Stimulated activated CD4-positive, alpha-beta T cell treated with anti-CD3 and anti-CD28 coated beads, Interleukin-4, amount 100 ng/mL, for 1 hour (primary cell): ENCODE measurements at places on chromosomes 4 and X.

- DNase-seq = no peak
Observed at GRCh38 chr4:5828005-5828391, 64.9 kb downstream of the CRMP1 start.

- DNase-seq = no peak
Observed at GRCh38 chr4:76203541-76203940, 10.1 kb downstream of the SCARB2 start.

GRCh38 chr4:81084029-81084428 is 53.5 kb downstream of the BMP3 start:
- no peak for DNase-seq

DNA sequence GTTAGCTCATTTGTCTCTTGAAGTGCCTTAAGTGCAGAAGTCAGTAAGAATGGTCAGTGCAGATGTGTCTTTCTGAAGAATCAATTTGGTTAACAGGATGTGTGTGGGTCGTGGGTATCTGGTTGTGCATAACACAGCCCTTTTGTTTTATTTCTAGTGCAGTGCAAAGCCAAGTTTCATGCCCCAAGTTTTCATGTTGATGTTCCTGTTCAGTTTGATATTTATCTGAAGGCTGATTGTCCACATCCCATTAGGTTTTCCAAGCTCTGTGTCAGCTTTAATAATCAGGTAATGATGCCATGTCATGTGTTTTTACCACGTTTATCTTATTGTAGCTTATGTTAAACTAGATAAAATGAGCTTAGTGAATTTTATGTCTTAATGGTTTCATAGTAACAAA is 27.4 kb downstream of the TRAPPC11 start:
- no peak for DNase-seq

DNA sequence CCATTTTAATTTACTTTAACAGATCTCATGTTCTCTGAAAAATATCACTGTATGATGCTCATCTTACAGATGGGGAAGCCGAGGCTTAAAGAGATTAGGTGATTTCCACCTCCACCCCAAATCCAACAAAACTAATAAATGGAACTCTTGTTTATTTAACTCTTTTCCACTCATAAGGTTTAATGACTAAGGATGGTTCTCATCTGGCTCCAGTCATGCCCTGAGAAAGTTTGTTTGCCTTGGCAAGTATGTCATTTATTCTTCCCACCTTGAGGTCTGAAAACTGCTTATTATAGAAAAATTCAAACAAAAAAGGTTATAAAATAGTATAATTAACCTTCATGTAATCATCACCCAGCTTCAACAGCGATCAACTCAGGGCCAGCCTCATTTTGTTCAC is 56.3 kb downstream of the PPEF2 start:
- DNase-seq = no peak

DNA sequence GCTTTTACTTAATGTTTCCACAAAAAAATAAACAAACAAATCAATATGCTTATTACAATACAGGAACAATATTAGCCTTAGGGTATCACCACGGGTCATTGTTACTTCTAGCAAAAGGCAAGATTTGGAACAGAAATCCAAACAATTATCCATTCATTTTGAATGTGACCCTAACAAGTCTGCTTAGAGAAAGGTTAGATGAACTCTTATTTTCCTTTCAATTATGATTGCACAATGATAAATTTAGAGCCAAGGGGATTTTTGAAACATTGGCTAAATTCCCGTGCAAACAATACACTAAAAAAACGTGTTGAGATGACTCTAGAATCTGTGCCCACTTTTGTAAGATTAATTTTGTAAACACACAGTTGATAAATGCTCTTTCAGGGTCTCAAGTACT is 474.7 kb downstream of the PCDH7 start:
- DNase-seq = no peak

DNA sequence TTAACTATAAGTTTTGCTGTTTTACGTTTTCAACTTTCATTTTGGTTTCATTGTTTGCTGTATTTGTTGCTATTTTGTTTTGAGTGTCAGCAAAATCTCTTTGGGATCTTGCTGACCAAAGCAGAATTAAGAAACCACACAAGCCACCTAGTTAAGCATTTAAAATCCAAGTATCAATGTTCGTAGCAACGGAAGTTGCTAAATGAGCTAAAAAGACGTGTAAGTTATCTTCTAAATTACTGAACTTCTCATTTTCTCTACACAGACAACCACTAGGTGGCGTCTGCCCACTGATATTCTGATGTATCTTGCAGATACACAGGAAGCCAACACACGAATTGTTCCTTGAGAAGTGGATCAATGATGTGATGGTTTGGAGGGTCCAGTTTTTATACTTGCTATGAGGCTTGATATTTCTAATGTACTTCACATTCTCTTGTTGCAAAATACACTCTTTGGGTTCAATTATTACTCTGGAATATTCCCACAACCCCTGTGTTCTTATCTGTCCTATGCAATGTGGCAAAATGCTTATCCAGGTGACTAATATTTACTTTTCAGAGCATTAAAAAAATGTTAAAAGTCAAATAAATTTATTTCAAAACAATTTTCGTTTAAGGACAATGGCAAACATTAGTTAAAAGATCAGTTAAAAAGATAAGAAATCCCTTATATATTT is 250.5 kb downstream of the TECRL start:
- peak; percentile 5 for DNase-seq

DNA sequence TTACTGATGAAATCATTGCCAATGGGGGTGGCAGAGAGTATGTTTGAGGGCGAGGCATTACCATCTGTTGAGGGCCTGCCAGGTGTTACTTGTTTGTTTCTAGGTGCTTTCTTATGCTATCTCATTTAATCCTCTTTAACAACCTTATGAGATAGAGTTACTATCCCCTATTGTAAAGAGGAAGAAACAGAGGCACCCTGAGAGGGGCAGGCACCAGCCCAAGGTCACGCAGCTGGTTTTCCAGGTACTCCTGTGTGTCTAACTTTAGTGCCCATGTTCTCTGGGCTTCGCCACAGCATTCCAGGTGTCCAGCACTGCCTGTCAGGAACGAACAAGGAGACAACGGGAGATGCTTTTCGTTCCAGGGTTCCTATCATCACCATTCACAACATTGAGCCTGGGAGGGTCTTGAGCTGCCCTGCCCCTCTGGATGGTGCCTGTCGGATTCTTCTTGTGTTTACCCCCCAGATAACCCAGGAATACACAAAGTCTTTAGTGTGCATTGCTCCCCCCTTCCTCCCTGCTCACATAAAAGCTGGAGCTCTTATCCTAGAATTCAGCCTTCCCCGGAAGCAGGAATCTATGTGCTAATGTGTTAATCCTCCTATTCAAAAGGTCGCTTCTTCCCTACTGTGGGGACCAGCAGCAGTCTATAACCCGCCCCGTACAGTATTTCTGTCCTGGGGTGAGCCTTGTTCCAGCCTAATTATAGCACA is 24.9 kb upstream of the GPC4 start:
- no peak for DNase-seq

- no peak for DNase-seq
Observed at GRCh38 chrX:51852096-51852495, 41.3 kb upstream of the MAGED1 start.

GRCh38 chr4:75637176-75637575 is 6.8 kb upstream of the CDKL2 start:
- DNase-seq = no peak

GRCh38 chr4:80812145-80812544 is 218.4 kb upstream of the BMP3 start:
- no peak for DNase-seq

- peak; percentile 17 for DNase-seq
Observed at GRCh38 chr4:102500352-102500695, 835 bp upstream of the NFKB1 start.

- DNase-seq = peak; percentile 3
Observed at GRCh38 chrX:42107495-42108488, 184.4 kb upstream of the CASK start.
